Endothelial cell (in vitro differentiated cells): ENCODE measurements at places on chromosomes 2 and 18. TPM values are rescaled to one million over a fixed set of nuclear protein-coding genes. Genes with fewer than 3 reads are reported as not detected.

Gene TRIM43
- total RNA-seq, result not detected

DNA sequence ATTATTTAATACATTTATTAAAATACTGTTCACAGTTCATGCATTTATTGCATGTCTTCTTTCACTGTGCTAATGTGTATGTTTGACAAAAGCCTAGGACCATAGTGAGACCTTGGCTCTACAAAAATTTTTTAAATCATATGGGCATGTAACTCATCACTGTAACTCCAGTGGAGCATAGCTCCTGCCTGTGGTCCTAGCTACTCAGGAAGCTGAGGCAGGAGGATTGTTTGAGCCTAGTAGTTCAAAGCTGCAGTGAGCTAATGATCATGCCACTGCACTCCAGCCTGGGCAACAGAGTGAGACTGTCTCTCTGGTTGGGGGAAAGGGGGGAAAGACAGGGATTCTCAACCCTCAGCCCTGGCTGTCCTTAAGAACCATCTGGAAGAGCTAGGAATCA is 137.8 kb downstream of the PRKCE start:
- no peak for DNase-seq

DNA sequence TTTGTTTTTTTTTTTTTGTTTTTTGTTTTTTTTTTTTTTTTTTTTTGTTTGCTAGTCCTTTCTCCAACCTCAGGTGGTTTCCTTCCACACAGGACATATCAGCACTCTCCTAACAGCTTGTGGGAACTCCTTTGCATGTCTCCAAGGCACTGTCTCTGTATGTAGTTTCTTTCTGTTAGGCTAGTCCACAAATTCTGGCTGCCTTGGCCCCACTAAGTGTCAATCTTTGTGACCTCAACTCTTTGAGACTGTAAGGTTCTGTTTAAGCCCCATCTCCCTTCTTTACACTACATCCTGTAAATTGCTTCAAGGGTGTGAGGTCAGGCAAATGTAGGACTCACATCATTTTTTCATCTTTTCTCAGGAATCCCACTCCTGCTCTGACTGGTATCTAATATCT is 85.1 kb downstream of the NCOA1 start:
- DNase-seq, result no peak

DNA sequence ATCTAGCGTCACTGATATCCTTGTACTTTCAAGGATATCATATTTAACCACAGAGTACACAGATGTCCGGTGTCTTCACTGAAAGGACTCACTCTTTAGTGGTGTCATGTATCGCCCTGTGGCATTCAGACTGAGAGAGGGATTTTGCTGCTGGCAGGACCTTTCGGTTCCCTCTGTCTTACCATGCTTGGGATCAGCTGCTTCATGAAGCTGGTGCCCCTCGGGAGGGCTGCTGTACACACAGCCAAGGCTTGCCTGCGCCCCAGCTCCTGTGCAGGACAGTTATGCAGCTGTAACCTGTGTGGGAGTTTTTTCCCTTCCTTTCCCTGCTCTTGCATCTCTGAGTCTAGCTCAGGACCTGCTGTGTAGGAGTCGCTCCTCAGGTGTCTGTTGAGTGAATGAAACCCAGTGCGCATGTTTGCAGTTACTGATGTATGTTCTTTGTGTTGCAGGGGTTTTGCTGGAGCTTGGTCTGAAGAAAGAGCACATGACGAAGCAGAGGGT is 64.4 kb downstream of the GREB1 start:
- no peak for DNase-seq

GRCh38 chr18:75280427-75281280 is 70.1 kb downstream of the TSHZ1 start:
- DNase-seq, result no peak

DNA sequence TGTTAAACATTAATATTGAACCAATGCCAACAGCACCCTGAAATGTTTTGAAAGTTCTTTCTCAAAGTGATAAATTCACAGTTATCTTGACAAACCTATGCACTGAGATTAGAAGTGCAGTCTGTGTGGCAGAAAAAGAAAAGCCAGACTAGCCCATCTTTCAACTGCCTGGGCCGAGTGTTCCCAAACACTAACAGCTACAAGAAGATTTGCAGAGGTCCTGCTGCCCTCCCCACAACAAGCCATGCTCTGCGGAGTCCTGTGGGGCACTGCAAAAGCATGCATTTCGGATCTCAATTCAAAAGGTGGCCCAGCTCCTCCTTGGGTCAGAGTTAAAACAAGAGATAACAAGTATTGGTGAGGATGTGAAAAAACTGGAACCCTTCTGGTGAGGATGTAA is 208.4 kb upstream of the TMEM200C start:
- no peak for DNase-seq

GRCh38 chr2:734496-734895 is 57.3 kb upstream of the TMEM18 start:
- no peak for DNase-seq

GRCh38 chr2:238684362-238685326 is 163.2 kb upstream of the TWIST2 start:
- DNase-seq, result no peak

GRCh38 chr2:48467637-48468036 is 62.3 kb upstream of the STON1 start:
- DNase-seq, result no peak

DNA sequence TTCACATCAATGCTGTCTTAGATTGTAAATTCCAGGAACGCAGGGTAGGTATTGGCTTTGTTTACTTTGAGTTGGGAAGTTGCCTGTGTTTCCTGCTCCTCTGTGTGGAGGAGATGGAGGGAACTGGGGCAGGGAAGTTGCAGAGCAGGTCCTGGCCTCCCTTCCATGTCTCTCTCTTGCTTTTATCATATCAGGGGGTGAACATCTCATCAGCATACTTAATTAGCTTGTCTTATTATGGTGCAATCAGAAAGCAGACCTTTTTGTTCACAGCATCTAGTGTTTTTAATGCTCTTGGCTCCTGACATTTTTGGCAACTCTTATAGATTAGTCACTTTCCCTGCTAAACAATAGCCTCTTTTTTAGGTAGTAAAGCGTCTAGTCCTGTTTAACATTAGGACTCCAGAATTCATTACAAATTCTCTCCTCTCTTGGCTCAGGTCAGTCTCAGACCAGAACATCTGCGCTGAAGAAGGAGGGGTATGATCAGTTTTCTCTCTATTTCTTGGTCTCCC is 11.5 kb upstream of the DIPK1C start:
- no peak for DNase-seq

- DNase-seq, result no peak
Observed at GRCh38 chr2:86027196-86027921, 78.3 kb downstream of the POLR1A start.

- no peak for DNase-seq
Observed at GRCh38 chr18:67933271-67933670, 416.8 kb upstream of the DSEL start.

GRCh38 chr2:65276609-65277008 is 49.0 kb downstream of the ACTR2 start:
- no peak for DNase-seq

- no peak for DNase-seq
Observed at GRCh38 chr2:54404270-54404669, 51.9 kb upstream of the SPTBN1 start.

GRCh38 chr2:22900674-22901073 is 484.3 kb upstream of the KLHL29 start:
- no peak for DNase-seq
